ENCODE measurements at places on chromosomes 5 and 9.

DNA sequence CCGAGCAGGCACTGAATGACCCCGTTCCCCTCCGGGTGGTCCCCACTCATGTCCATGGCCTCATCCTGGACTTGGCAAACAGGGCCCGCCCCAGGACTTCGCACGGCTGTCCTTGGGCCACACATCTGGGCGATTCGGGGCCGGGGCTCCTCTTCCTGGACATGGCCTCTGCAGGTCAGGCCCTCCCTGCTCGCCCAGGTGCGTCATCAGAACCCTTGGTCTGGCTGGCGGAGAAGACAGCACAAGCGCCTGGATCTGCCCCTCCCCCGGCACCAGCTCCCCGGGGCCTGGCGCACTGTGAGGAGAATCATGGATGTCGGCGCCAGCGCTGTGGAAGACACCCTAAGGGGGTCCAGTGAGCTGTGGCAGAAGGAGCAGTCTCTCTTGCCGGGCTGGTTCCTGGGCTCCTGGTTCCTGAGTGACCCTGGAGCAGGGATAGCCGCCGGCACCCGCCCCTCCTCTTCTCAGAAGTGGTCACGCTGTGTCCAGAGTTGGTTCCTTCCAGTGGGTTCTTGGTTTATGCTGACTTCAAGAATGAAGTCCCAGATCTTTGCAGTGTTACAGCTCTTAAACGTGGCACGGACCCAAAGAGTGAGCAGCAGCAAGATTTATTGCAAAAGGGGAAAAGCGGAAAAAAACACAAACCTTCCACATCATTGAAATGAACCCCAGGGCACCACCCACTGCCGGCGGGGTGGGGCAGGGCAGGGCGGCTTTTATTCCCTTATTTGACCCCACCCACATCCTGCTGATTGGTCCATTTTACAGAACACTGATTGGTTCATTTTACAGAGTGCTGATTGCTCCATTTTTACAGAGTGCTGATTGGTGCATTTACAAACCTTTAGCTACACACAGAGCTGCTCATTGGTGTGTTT, 25.9 kb upstream of the SLC12A7 start:
- DNase-seq, result no peak

GRCh38 chr5:17289681-17290539, 72.5 kb downstream of the BASP1 start:
- no peak for DNase-seq

GRCh38 chr9:113526841-113527240, 63.3 kb downstream of the RGS3 start:
- DNase-seq, result no peak

DNA sequence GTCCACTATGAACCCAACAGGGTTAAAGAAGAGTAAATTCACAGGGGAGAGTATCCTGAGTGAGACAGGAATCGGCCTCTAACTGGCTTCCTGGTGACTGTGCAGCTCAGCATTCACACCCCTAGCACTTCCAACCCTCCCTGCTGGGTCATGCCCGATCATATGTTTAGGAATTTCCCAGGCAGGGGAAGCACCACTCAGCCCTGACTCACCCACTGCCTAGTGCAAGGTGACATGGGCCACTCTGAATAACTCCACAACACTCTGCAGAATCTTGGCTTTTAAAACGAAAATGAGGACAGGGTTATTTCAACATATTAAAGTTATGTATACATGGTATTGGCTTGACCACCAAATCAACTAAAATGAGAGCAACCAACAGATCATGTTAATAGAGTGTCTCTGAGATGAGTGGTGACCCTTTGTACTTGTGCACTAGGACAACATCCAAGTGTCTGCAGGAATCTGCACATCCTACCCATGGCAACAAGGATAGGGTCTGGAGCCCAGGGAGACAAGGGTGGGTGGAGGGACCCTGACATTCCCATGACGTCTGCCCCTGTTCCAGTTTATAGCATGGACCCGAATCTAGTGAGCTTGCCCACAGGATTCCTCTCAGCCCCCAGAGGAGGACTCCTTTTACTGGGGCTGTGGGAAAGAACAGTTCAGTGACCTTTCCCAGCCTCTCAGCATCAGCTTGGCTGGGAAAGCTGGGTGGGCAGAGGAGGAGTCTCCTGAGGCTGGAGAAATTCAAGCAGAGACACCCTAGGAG, 485.8 kb downstream of the SEMA5A start:
- no peak for DNase-seq

DNA sequence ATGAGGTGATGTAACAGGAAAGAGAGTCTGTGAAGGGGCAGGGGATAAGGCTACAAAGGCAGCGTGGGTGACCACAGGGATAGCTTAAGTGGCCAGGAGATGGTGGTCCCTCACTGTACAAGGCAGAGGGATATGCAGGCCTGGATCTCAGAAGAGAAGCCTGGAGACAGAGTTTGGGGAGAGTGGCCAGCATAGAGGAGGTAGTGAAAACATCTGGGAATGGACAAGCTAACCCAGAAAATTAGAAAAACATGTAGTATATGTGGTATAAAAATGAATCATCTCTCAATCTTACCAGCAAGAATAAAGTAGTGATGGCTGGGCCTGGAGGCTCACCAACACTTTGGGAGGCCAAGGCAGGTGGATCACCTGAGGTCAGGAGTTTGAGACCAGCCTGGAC, 349.2 kb upstream of the KLF4 start:
- DNase-seq, result no peak

GRCh38 chr9:129485145-129485774, 135.6 kb downstream of the C9orf50 start:
- DNase-seq, result no peak
